Stimulated activated CD4-positive, alpha-beta T cell treated with anti-CD3 and anti-CD28 coated beads, Interleukin-12 subunit alpha, Interleukin-12 subunit beta, amount 100 ng/mL, for 24 hours (primary cell): ENCODE measurements at places on chromosomes 12 and 14.

DNA sequence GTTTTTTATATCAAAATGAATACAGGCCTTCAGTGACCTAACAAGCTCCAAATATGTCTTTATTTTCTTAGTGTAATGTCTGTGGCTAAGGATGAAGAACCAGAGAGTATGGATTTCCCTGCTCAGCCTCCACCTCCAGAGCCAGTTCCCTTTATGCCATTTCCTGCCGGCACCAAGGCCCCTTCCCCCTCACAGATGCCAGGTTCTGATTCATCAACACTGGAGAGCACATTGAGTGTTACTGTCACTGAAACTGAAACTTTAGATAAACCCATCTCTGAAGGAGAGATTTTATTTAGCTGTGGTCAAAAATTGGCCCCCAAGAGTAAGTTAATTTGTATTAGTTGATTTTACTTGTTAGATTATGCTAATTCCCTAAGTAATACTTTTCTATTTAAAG is 61.0 kb downstream of the KIAA0586 start:
- DNase-seq, result no peak

DNA sequence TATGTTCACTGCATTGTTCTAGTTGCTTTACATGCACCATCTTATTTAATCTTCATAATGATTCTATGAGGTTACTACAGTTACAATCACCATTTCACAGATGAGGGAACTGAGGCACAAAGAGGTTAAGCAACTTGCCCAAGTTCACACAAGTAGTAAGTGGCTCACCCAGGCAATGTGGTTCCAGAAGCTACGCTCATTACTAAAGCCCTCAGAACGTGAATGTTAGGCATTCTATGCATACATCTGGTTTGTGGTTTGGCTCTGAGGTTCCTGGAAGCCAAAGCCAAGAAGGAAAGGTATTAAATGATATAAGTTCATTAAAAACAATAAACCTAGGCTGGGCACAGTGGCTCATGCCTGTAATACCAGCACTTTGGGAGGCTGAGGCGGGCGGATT is 14.4 kb upstream of the VRTN start:
- no peak for DNase-seq

DNA sequence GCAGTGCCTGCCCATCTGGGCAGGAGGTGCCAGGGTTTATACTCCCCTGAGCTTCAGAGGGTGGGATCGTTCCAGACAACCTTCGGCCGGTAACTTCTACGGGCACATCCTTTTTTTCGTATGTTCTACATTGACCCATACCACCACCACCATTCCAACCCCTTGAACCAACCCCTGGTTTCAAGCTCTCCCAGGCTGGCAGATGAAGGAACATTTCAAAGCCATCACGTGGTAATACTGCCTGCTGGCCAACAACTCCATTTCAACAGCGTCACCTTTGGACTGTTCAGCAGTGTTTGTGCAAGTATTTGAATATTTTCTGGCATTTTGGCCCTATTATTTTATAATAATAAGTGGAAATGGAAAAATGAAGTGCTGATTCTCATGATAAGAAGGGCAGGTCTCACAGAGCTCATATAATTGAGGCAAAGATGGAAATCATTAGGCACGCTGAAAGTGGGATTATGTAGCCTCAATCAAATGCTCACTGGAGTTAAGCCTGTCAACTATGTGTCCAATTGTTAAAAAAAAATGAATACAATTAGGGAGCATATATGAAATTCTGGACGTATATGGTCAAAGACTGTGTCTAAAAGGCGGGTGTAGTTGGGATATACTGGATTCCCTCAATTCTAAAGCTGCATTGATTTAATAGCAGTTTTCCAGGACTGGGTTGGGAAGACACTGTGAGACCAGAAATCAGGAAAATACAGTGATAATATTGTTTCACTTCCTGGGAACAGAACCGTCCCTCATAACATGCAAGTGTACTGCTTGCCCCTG is 162.1 kb downstream of the ZFP36L1 start:
- DNase-seq, result no peak

DNA sequence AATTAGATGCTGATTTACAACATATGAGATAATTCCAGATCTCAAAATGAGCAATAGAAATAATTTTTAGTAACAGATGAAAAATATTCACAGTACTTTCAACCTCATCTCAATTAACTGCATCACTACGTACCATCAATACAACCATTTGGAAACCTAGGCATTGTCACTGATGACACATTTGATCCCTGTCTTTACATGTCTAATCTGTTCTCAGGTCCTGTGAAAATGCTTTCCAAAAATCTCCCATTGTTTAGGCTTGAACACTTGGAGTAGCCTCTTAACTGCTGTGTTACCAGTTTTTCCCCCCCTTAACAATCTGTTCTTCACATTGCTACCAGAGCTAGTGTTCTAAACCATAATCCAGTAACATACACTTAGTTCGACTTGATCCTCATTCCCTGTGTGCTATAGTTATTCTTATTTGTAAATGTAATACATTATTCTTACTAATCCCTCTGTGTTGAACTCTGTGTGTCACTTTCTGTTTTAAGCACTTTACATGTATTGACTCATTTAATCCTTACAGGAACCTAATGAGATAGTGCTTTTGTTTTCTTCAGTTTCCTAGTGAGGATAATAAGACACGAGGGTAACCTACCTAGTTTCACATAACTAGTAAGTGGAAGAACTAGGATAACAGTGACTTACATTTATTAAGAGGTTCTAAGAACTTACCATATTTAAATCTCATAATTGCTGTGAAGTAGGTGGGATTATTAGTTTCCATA is 41.7 kb downstream of the LARP4 start:
- DNase-seq, result no peak

- DNase-seq, result no peak
These were observed 18.6 kb downstream of the MYRFL start for GRCh38 chr12:69843608-69844007.

- DNase-seq, result no peak
These were observed 241.5 kb downstream of the SNAPC1 start for GRCh38 chr14:62003701-62004100.

DNA sequence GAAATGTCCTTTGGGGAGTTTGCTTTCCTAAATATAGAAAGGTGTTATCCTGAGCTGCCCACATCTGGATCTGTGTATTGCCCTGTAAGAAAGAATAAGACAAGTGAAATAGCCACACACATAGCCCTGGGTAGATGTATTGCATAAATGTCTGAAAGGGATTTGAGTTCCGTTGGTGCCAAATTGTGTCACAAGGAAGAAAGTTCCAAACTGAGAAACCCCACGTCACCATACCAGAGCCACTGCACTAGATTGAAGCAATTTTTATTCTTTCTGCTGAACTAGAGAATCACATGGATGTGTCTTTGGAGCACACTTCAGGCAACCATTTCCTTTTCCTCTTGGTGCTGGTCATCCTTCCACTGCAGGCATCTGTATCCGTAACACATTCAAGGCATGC is 5.0 kb downstream of the RNASE9 start:
- DNase-seq, result no peak

- DNase-seq, result no peak
These were observed 531.2 kb downstream of the DIO2 start for GRCh38 chr14:79680087-79680486.
